AG04450 (cell line): ENCODE measurements at places on chromosomes 11 and 22.

DNA sequence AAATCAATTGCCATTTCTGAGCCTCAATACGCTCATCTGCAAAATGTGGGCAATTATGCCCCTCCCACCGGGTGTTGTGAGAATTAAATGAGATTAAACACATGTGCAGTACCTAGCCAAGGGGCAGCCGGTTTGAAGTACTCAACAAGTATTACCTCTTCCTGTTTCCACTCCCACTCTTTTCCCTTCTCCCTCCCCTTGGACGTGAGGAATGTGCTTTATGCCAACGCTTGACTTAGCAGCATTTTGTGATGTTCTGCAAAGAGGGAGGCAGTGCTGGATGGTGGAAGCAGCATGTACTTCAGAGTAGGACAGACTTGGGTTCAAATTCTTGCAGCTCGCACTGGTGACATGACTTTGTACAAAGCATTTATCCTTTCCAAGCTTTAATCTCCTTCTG lies 306.0 kb downstream of the BUD13 start:
- DNase-seq = no peak

DNA sequence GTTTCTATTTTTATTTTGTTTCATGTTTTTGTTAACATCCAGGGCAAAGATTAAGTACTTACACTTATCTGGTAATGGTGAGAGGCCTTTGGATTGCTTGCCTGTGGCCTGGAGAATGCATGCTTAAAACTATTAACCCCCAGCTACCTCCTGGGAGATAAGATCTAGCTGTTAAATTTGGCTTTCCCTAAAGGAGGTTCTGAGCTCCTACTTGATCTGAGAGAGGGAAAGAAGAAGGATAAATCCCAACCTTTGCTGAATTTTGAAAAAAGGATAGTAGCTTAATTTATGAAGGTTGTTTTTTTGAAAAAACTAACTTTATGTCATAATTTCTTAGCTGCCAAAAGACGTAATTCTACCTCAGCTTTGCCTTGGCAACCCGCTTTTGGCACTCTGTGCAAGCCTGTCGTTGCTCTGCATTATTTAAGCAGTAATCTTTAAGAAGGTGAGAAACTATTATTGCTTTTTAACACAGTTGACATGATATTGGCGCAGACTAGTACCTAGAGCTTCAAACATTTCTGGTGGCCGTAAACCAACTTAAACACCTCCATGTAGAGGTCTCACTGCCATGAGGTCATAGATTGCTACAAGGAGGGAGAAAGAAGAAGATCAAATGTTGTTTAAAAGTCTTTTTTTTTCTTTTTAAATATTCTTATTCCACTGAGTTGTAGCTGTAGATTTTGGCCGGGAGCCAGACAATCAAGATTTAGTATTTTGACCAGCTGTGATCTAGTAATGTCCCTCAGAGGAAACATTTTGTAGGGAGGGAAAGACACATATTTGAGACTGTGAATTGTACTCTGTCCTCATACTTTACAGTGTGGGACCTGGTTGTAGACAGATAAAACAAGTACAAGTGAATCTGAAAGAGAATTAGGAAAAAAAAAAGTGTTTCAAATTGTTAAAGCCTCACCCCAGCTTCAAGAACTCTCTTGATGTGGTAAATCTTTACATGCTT lies 74.4 kb downstream of the WNT11 start:
- DNase-seq = no peak

GRCh38 chr11:86510674-86511073 lies 136.0 kb downstream of the CCDC81 start:
- DNase-seq = no peak

- no peak for DNase-seq
Measured at GRCh38 chr11:58934945-58935513, 4.3 kb upstream of the GLYATL1 start.

DNA sequence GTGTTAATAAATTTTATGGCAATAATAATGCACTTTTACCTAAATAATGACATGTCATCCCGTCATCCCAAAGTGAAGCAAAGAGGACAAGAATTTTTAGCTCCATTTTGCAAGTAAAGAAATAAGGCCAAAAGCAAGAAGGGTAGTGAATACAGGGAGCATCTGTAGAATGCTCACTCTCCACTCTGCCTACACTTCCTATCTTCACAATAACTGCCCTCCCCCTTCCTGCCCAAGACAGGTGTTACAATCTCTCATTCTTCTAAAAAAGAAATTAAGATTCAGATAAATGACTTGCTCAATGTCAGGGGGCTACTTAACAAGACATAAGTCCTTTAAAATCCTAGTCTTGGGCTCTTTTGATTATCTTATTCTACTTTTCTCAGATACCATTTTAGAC lies 8.9 kb downstream of the RDX start:
- DNase-seq = no peak

- DNase-seq = peak; percentile 86
Measured at GRCh38 chr11:65279741-65280440, 18.1 kb downstream of the POLA2 start.

DNA sequence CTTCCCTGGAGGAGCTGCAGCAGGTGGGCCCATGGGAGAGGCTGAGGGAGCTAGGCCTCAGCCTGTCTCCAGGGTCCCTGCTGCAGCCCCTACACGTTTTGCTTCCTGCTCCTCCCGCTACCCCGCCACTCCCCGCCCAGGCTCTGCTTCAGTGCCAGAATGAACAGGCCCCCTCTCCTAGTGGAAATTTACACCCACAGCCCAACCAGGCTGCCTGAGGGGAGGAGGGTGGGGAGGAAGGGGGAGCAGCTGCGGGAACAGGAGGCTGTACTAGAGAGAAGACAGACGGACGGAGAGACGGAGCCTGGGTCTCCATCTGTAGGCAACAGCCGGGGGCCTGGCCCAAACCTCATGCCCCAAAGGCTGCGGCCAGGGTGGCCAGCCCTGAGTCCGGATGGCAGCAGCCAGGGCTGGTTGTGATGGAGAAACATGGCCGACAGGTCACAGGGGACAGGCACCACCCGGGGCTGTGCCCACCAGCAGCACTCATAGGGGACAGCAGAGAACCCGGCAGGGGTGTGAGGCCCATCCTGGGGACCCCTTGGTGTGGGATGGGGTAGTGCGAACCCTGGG lies 20.6 kb downstream of the FLRT1 start:
- DNase-seq = no peak

- DNase-seq = no peak
Measured at GRCh38 chr11:6546735-6547134, 49.7 kb downstream of the DNHD1 start.

DNA sequence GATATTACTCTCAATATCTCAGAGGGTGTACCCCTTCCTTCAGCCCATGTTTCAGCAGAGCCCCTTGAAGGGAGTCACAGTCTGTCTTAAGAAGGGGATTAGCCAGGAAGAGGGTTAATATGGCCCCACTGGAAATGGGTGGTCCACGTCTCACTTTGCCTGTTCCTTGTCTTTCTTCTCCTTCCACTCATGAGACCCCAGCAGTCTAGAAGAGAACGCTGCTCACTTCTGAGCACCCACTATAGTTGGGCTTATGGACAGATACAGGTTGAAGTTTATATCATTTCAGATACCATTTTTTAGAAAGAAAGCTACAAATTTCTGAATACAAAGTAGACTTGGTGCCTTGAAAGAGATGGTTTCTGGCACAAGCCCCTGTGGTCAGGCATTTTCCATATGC lies 139.3 kb upstream of the API5 start:
- no peak for DNase-seq

- DNase-seq = peak; percentile 38
Measured at GRCh38 chr11:94417386-94417987, 16.3 kb upstream of the GPR83 start.

DNA sequence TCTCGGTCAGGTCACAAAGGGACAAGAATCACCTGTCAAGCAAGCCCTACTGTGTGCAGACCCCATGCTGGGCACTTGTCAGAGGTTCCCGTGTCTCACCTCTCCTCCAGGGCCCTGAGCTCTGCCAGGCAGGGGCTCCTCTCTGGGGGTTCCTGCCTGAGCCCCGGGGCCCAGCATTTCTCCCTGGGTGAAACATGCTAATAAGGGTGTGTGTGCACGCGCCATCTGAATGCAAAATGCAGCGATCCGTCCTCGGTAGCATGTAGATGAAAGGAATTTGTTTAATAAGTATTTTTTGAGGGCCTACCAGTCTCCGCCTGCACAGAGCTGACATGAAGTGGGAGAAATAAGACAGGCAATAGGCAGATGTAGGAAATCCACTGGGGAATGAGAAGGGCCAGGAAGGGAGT lies 5.8 kb downstream of the ELFN2 start:
- no peak for DNase-seq

DNA sequence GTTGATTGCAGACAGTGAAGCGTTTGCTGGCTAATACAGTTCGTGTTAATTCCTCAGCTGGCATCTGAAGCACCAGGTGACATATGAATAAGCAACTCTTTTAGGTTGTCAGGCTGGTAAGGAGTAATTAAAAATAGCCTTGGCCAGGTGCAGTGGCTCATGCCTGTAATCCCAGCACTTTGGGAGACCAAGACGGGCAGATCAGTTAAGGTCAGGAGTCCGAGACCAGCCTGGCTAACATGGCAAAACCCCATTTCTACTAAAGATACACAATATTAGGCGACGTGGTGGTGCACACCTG lies 74.9 kb downstream of the CECR2 start:
- DNase-seq = no peak

GRCh38 chr11:119680541-119681360 lies 48.2 kb downstream of the NECTIN1 start:
- DNase-seq = no peak

- DNase-seq = no peak
Measured at GRCh38 chr11:11568651-11569229, 53.1 kb downstream of the GALNT18 start.

DNA sequence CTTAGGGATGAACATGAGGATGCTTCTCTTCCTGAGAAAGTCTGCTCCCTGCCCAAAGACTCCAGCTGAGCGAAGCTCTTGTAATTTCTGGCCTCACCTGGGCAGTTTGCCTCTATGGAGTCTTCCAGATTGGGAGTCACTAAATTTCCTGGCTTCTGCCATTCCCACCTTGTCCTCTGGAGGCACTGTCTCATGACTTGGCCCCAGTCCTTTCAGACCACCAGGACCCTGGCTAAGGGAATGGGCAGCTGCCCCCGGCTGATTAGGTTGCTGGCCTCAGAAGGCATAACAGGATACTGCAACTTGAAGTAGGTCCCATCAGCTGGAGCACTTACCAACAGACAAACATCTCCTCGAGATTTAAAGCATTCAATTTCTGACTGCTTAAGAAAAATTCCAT lies 128.1 kb upstream of the SPON1 start:
- DNase-seq = no peak

DNA sequence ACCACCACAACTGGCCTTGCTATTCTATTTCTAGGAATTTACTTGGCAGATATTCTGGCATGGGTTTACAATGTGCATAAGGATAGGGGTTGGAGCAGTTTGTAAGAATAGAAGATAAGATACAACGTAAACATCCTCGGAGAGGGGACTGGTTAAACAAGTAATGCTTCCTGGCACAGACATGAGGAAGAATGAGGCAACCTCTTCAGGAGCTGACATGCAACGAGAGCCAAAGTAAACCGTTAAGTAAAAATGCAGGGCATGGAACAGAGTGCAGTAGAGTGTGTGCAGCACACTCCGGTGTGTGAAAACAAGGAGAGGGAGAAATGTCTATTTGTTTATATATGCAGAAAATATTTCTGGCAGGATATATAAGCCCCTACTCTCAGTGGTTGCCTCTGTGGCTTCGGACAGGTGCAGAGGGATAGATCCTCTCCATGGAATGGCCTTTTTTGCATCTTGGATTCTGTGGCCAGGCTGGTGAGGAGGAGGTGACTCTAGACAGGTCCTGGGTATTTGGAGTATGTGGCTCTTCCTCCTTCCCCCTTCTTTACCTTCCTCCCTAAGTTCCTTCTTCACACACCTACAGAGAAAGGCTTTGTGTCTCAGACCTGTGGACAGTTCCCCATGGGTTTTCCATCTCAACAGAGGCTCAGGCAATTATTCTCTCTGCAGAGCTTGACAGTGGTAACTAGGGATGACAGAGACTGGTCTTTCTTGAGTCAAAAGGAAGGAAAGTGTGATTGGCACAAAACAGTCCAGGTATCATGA lies 2.5 kb downstream of the RAB36 start:
- peak; percentile 67 for DNase-seq

- no peak for DNase-seq
Measured at GRCh38 chr11:8058216-8058615, 22.8 kb upstream of the TUB start.

DNA sequence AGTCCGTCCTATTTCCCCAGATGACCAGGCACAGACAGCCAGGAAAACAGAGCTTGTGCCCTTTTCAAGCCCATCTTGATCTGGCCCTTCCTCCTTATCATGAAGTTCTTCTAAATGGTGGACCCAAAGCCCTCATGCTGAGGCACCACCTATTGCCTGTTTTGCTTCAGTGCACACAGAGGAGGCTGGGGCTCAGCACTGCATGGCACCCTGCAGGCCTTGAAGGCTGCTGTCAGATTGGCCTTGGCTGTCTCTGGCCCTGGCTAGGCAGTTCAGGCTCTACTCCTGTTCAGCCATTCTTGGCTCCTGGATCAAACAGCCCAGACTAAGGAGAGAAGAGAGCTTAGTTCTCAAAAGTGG lies 49.2 kb downstream of the OTOG start:
- no peak for DNase-seq

GRCh38 chr22:49432211-49432896 lies 395.3 kb downstream of the BRD1 start:
- DNase-seq = no peak

DNA sequence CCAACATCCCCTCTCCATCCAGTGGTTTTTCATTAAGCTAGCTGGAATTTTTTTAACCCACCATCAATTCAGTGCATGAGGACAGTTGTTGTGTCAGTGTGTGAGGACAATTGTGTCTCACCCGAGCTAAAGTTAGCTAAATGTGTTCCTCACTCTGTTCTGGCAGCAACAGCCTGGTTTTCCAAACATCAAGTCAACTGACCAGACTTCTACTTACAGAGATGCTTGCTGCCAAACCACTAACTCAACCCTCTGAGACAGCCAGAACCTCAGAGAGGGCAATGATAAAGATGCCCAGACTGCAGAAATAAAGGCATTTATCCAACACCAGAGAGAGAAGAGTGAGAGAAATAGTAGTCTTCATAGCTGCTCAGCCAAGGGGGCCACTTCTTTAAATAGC lies 6.7 kb downstream of the PAMR1 start:
- no peak for DNase-seq

- no peak for DNase-seq
Measured at GRCh38 chr11:35967042-35967441, 23.2 kb downstream of the LDLRAD3 start.

DNA sequence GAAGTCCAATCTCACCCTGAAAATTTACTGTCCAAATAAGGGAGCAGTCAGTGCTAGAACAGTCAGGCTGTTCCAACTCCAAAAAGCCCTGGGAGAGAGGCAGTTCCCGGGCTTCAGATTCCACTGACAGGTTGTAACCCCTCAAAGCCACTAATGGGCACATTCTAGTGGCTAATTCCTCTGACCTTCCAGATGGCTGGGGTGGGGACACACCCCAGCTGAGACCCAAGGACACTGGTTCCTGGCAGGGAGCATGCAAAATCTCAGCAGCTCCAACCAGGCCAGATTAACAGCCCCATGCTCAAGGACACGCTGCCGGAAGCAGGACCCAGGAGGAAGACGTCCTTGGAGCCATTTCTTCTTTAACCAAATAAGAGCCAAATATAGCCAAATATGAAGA lies 92.7 kb downstream of the RPL27A start:
- DNase-seq = no peak

GRCh38 chr11:64799623-64800302 lies 3.3 kb downstream of the MAP4K2 start:
- no peak for DNase-seq
